T-helper 2 cell (primary cell): ENCODE measurements at places on chromosomes 2 and 18.

DNA sequence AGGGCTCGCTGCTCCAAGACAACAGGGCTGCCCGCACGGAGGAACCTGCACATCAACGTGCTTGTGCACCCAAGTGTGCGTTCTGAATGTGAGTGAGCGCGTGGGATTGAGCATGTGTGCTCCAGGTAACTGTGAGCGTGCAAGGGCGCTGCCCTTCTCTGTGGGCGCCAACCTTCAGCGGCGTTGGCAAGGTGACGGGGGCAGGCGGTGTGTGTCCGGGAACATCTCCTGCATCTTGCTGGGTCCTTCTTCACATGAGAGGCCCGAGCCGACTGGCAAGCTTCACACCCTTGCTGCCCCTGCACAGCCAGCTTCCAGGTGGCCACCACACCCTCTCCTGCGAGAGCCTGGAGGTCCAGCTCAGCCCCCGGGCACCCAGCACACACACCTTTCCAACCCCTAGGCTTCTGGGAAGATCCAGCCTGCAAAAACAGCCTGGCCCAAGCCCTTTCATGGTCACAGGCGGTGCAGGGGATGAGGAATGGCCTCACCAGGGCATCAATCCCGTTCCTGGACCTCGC lies 220.9 kb downstream of the HDAC4 start:
- DNase-seq: no peak

GRCh38 chr2:164810843-164811242 lies 30.8 kb downstream of the COBLL1 start:
- no peak for DNase-seq

DNA sequence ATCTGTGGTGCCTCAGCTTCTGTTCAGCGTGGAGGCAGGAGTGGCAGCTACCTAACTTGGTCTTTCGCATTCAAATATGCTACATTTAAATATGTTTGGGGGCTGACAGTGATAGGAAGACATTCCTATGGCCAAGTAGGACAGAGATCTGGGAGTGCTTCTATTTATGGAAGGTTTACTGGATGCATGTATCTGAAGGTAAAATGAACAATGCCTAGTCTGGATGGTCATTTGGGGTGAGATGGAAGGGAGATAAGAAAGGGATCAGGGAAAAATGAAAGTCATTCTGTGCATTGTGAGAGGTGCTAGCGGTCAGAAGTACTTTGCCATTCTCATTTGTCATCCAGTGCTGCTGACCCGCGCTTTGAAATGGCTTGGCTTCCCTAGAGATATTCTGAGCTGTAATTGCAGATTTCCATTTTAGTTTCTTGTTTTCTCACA lies 300.9 kb upstream of the FBXO11 start:
- no peak for DNase-seq

GRCh38 chr2:9032536-9033255 lies 29.2 kb upstream of the MBOAT2 start:
- DNase-seq: no peak

- no peak for DNase-seq
Measured at GRCh38 chr2:17539611-17540092, 844 bp upstream of the VSNL1 start.

DNA sequence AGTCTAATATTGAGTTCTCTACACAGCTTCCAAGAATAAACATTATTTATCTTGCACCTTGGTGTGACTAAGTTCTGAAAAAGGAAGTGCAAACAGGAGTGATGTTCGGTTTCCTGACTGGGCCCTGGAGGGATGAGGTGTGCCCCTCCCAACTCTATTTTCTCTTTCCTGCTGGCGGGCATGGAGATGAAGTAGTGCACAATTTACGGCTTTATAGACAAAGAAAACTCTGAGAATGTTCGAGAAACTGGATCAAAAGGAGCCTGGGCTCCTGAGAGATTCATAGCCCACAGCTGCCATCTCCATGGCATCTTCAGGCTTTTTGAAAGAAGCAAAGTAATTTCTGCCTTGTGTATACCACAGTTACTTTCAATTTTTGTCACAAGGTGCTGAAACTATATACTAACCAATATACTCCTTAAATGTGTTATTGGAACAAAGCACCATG lies 22.3 kb downstream of the LRATD1 start:
- DNase-seq: no peak

DNA sequence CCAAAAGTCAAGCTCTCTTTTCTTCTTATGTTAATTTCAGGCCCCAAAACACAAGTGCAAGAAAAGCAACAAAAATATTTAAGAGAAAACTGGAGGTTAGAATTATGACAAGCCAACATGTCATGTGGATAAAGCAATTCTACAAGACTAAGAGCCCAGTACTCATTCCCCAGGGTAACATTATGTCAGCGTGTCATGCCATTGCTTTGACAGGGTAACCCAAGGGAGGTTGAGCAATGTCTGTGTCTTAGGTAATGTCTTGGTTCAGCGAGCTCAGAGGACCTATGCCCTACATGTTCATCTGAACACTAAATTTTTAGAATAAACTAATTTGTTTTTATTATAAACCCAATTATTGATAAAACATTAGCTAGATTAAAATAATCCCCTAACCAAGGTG lies 173.2 kb upstream of the ZNF804A start:
- DNase-seq: no peak

DNA sequence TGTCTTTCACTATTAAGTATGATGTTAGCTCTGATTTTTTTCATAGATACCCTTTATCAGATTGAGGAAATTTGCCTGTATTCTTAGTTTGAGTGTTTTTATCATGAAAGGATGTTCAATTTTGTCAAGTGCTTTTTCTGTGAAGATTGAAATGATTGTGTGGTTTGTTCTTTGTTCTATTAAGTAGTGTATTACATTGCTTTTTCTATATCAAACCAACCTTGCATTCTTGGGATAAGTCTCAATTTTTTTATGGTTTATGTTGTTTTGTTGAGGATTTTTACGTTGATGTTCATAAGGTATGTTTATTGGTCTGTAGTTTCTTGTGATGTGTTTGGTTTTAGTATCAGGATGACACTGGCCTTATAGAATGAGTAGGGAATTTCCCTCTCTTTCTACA lies 19.1 kb downstream of the PDK1 start:
- DNase-seq: no peak

DNA sequence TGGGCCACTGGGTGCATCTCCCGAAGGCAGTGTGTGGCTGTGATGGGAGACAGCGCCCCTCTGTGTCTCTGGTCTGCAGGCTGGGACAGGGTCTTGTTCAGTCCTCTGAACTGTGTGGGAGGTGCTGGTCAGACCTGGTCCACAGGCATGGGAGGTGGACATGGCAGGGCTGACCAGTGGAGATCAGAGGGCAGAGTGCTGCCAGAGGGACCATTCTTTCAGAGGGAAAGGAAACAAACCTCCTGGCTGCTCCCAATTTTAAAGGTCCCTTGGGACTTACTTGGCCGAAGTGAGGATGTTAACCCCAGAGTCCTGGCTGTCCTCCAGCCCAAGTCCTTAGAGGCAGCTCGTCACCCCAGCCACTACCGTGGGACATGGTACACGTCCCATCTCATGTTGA lies 4.0 kb downstream of the CAPN13 start:
- DNase-seq: no peak
